ENCODE measurements at places on chromosomes 4 and X.

DNA sequence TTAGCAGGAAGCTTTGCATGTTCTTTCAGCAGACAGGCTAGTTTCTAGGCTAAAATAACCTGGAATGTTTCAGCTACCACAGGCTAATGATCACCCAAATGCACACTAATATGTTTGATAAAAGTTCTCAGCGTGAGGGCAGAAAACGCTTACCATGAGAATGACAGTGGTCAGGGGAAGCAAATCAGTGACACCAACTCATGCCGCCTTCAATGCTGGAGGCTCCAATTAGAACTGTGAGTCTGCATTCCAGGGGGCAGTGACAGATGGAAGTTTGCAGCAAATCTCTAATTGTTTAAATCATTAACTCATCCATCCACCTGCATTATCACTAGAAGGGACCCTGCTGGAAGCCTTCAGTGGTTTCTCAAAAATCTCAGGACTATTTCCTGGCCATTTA, 43.2 kb downstream of the ANOS1 start:
- DNase-seq, result no peak

- DNase-seq, result no peak
Observed at GRCh38 chrX:104913348-104913747, 307.1 kb downstream of the TEX13A start.

GRCh38 chr4:88226143-88226542, 58.2 kb downstream of the PPM1K start:
- no peak for DNase-seq

DNA sequence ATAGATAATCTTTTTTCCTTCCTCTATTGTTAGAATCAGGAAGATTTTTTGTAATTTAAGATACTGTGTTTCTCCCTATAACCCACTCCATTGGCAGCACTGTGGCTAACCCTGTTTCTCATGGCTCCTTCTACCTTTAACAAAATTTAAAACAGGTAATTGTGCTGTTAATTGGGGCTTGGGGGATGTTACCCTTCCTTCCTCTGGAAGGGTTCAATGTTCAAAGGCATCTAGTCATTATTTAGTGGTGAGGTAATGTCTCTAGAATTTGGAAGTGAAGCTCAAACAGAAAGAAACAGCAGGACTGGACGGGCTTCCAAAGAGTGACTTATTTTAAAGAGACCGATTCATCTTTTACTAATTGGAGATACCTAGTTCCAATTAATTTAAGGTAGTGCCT, 166.4 kb downstream of the TRIML1 start:
- DNase-seq, result no peak

GRCh38 chr4:95507147-95507546, 41.6 kb downstream of the UNC5C start:
- DNase-seq, result no peak

All from GM04503 (cell line).